ENCODE measurements at places on chromosomes 6 and 20.
A peak's percentile ranks its signal among the peaks of the same experiment; 100 is the strongest.

GRCh38 chr6:33633462-33634158, 12.5 kb downstream of the ITPR3 start:
- peak; percentile 27 for DNase-seq

DNA sequence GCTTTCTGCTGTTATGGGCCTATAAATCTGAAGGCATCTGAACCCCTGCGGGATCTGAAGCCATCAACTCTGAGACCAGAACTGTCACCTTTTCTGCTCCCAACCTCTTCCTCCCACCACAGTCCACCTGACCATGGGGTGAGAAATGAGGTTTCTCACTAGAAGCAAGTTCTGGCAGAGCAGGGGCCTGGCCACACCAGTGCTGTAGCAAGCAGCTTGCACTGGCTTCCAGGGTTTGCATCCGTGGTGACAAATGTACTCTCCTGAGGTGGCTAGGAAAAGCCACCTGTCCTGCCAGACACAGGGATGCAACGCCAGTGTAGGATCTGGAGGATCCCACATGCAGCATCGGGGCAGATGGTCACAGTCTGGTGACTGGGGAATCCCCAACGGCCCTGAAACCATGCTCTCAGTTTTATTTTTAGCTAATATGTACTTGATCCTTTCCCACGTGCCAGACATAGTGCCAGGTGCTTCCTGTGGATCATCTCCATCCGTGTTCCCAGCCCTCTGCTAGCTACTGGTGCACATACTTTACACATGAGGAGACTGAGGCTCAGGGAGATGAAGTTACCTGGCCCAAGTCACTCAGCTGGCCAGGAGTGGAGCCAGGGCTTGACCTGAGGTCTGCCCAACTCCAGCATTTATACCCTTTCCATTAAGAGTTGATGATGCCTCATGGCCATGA, 122.1 kb upstream of the SPACA1 start:
- peak; percentile 93 for DNase-seq

- DNase-seq = no peak
Measured at GRCh38 chr20:46994341-46994740, 99.7 kb downstream of the EYA2 start.

DNA sequence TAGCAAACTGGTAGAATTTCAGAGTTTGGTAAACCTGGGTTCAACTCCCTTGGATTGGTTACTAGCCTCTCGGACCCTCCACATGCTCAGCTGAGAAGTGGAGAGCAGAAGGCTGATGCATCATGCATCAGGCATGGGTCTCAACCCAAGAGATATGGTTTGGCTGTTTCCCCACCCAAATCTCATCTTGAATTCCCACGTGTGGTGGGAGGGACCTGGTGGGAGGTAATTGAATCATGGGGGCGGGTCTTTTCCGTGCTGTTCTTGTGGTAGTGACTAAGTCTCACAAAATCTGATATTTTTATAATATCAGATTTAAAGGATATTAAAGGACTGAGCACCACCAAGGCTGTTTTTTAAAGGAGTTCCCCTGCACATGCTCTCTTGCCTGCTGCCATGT, 75.1 kb downstream of the PPP1R3G start:
- DNase-seq = no peak

DNA sequence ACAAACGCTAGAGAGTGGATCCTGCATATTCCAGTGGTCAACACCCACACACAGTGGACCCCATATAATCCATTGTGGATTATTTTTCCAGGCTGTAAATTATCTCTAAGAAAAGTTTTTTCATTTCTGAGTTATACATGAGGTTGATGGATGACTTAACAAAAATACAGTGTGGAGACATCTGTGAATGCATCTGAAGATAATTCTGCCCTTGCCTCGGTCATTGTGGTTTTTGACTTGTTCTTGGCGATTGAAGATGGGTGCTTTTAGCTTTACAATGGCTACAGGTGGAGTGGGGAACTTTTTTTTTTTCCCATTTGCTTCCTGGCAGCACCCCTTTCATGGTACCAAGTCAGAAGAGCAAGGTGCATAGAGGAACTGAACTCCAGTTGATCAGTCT, 242.7 kb downstream of the MYLK4 start:
- DNase-seq = no peak

- DNase-seq = no peak
Measured at GRCh38 chr6:18388942-18389341, 1.8 kb downstream of the RNF144B start.

DNA sequence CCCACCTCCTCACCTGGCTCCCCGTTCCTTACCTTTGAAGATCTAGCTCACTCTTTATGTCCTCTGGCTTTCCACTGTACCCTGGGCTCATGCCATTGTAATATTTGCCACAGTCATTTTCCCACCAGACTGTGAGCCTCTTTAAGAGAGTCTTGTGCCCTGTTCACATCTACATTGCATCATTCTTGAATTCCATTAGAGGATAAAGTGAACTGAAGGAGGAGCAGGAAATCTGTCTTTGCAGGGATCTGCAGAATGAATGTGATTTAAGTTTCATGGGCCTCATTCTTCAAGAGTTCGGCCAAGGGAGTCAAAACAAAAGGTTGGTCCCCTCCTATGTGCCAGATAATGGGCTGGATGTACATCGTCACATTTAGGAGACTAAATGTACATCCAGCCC, 272.6 kb upstream of the CITED2 start:
- no peak for DNase-seq

- no peak for DNase-seq
Measured at GRCh38 chr20:34213213-34213612, 28.0 kb upstream of the ASIP start.

- DNase-seq = no peak
Measured at GRCh38 chr20:50563133-50563944, 53.2 kb downstream of the PTPN1 start.

GRCh38 chr6:170004585-170005210, 253.3 kb downstream of the ERMARD start:
- DNase-seq = no peak

DNA sequence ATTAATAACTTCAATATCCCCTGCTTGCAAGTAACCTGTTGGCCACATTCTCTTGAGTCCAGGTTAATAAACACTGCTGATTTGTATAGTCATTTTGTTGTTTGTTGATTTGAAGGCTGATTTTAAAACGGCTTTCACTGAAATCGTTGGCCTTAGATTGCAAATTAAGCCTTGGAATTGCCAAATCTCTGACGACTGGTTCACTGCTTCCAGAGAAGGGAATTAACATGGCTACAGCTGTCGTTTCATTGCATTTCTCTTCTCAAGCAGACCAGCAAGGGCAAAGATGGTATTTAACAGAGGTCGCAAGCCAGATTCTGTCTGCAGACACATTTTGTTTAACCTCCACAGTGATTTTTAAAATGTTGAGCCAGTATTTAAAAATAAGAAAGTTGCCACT, 470.9 kb downstream of the TFAP2A start:
- DNase-seq = no peak

DNA sequence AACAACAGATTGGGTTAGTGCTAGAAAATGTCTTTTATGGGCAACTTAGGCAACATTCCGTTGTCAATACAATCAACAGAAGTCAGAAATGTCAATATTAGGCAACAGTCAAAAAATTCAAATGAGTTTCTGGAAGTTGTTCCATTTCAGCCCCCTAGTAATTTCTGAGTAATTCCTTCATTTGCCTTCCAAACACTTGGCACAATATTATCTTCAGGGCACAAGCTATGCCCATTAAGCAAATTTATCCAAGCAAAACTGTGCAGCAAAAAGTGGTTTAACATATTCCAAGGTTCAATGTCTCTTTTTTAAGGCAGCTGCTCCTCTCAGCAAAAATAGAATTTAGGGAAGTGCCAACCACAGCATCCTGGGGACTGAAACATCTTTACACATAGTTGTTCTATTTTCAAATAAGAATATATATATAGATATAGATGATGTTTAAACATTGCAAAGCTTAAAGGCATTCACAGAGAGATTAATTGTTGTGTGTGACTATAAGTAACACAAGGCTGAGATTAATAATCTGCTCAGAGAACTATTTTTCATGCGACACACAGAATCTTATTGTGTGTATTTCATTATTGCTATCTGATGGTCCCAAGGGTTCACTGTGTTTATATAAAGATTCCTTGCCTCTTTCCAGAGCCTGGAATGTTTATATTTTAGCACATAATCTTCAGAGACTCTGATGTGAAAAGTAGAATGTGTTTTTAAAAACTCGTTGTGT, 75.2 kb upstream of the ADTRP start:
- DNase-seq = no peak

GRCh38 chr6:137980777-137981176, 113.7 kb downstream of the TNFAIP3 start:
- DNase-seq = no peak

- no peak for DNase-seq
Measured at GRCh38 chr6:143159001-143159400, 98.3 kb downstream of the AIG1 start.

- DNase-seq = no peak
Measured at GRCh38 chr6:111469543-111469942, 13.5 kb downstream of the REV3L start.

GRCh38 chr6:39342692-39343395, 20.3 kb upstream of the KCNK16 start:
- no peak for DNase-seq

- DNase-seq = no peak
Measured at GRCh38 chr6:13267142-13267651, 61.1 kb downstream of the TBC1D7 start.

DNA sequence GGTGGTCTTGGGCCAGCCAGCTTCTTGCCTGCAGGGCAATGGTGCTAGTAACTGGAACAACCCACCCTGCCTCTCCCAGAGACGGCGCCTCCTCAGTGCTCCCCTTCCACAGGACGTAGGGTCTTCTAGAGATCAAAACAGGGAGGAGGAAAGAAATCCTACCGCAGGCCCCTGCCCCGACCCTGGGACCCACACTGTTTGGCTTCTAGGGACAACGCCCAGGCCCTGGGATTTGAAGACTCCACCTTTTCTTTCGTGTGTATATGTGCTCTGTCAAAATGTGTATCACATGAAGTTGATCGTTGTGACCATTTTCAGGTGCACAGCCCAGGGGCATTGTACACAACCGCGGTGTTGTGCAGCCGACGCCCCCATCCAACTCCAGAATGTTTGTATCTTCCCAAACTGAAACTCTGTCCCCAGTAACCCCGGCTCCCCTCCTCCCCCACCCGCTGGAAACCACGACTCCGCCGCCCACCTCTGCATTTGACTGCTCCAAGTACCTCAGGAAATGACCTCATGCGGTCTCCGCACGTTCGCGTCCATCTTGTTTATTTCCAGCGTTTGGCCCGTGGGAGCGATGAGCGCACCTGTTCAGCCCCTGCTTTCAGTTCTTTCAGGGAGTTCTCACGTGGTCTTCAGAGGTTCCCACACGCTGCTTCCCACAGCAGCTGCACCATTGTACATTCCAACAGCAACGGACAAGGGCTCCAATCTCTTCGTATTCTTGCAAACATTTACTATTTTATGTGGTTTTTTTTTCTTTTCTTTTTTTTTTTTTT, 3.4 kb upstream of the BHLHE23 start:
- DNase-seq = no peak

- DNase-seq = no peak
Measured at GRCh38 chr6:33297406-33297955, 1.3 kb downstream of the RGL2 start.

DNA sequence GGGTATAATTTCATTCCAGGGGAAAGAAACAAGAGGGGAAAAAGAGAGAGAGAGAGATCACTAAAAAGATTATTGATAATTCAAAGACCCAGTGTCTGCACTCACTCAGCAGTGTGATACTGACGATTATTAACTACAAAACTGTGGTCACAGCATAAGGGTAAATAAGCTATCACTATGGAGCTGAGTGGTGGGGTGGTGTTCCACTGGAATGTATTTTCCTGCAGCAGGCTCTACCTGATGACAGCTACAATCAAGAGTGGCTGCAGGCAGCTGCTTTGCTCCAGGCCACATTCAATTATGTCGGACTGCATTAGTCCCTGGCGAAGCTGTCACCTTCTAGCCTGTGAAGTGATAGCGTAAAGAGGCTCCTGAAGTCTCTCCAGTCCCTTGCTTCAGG, 122.2 kb upstream of the TFAP2D start:
- DNase-seq = no peak

- DNase-seq = no peak
Measured at GRCh38 chr20:18839507-18840247, 26.1 kb downstream of the SCP2D1 start.

- DNase-seq = no peak
Measured at GRCh38 chr6:24798740-24799540, at the start of gene ARMH2. ARMH2 (minus strand) TSS chr6:24798917; CDS start chr6:24798857, 60 bp downstream.

DNA sequence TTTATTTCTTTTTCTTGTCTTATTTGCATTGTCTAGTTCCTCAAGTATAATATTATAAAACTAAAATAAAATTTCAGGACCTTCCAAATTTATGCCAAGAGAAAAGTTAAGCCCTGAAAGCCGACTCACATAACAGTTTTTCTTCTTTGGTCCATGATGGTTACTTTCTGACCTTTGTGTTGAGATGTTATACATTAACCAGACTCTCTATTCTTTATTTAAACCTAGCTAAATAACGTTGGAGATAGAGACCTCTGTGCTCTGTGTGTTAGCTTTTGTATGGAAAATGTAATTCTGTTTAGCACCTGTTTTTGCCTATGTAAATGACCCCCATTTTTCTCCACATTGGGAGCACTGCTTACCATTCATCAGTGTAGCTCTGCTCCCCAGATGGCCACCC, 352.4 kb downstream of the CD109 start:
- no peak for DNase-seq

DNA sequence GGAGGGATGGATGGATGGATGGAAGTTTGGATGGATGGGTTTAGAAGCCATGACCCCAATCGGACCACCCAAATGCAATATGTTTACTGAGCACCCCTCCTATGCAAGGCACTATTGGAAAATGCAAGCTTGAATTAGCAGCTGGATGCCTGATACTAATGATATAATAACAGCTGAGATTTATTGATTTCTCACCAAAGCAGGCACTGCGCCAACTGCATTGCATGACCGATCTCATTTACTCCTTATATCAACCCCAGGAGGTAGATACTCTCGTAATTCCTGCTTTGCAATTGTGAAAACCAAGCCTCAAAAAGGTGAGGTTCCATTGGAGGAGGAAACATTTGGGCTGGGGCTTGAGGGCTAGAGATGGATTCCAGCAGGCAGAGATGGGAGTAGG, 89.7 kb downstream of the KCNB1 start:
- DNase-seq = peak; percentile 50

DNA sequence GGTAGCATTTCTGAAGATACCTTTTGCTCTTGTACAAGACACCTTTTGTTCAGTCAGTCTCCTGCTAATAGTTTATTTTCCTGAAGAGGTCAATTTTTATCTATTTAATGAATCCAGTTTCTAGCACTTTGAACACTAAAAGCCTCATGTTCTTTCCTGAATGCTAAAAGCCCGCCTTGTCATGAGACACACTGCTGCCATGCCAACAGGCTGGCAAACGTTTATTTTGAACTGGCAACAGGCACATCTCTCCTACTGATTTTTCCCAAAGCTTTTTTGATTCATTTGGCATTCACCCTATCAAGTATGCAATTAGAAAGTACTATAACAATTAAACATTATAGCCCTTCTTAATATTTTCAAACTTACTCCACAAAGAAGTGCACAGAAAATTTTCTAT, 421.2 kb upstream of the EYS start:
- no peak for DNase-seq

- no peak for DNase-seq
Measured at GRCh38 chr6:83505356-83505755, 7.0 kb upstream of the PRSS35 start.
